Chondrocyte (in vitro differentiated cells): ENCODE measurements at places on chromosomes 1 and 21. TPM values are rescaled to one million over a fixed set of nuclear protein-coding genes. Genes with fewer than 3 reads are reported as not detected.

DNA sequence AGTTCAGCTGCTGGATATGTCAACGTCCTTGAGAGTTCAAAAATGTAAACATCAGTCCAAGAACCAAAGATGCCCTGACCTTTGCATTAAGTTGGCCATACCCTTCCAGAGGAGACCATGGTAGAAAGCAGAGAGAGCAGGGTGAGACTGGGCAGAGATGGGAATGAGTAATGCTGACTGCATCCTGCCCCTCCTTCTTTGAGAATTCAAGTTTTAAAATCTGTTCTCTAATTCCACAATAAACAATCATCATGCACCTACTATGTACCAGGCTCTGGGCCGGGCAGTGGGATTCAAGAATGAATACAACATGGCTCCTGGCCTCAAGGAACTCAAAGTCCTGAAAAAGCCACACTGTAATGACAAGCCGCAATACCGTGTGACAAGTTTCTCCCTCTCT lies 3.9 kb upstream of the HAO2 start:
- no peak overlapping the region for H3K4me3 ChIP-seq
- DNase-seq = no peak
- peaks cover 32% of the 10 kb centered on the region for H3K27me3 ChIP-seq
- peaks cover 12% of the 10 kb centered on the region for H3K4me1 ChIP-seq

DNA sequence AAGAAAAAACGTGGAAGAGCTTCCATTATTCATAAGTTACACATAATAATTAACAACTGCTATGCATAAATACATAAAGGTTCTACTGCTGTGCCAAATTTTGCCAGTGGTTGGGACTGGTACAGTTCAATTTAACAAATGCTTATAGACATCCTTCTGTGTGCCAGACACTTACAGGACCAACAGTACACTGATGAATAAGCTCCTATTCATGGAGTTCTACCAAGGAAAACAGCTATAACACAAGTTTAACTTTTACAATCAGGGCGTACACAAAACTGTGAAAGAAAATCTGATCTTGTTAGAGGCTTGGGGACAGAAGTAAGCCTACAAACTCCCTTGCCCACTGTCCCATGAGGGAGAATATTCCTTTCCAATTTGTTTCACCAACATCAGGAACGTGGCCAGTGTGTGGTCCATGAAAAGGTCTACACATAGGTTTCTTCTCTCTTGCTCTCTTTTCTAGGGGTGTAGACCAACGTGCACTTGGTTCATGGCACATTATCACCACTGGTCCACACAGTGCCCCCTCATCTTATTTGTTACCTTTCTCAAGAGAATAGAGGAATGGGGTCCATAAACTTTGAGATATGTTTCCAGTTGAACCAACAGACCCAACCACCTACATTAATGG lies 10.1 kb downstream of the NRIP1 start:
- H3K27ac ChIP-seq = no peak overlapping the region
- no peaks in the 10 kb centered on the region for H3K27me3 ChIP-seq
- H3K4me3 ChIP-seq = no peak overlapping the region
- H3K36me3 ChIP-seq = no peaks in the 10 kb centered on the region

DNA sequence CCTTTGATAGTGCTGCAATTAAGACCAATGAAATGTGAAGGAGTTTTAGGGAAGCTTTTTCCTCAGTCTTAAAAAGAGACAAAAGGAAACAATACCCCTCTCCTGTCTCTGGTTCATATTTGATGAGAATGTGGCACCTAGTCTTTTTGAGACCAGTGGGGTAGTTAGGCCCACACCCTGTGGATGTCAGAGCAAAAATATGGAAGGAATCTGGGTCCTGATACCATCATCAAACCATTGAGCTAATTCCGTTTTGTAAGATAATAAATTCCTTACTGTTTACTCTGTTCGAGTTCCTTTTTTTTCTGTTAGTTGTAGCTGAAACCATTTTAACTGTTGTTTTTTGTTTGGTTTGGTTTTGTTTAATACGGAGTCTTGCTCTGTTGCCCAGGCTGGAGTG lies 33.3 kb downstream of the PTPRC start:
- DNase-seq = no peak
- H3K36me3 ChIP-seq = no peaks in the 10 kb centered on the region
- H3K4me3 ChIP-seq = no peak overlapping the region
- H3K27me3 ChIP-seq = no peaks in the 10 kb centered on the region

DNA sequence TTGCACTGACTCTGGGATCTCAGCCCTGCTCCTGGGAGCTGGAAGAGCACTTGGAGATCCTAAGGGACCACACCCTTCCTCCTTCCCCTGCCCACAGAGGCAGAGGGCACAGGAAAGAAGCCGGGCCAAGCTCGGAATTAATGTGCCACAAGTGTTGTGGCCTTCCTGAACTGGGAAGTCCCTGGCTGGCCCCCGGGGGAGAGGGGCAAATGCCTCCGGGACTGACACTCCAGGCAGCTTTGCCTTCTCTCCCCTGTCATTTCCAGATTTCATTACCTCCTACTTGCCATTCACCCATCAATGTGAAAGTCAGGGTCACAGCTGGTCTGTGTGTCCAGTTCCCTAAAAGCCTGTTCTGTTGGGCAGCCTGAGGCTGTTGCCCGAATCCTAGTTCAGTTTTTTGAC lies 21.7 kb downstream of the SESN2 start:
- H3K36me3 ChIP-seq = peaks cover 40% of the 10 kb centered on the region
- H3K4me1 ChIP-seq = no peaks in the 10 kb centered on the region
- H3K4me3 ChIP-seq = no peak overlapping the region

- H3K4me1 ChIP-seq = no peaks in the 10 kb centered on the region
- DNase-seq = no peak
- no peak overlapping the region for H3K27ac ChIP-seq
- no peaks in the 10 kb centered on the region for H3K36me3 ChIP-seq
- no peak overlapping the region for H3K4me3 ChIP-seq
- peaks cover 18% of the 10 kb centered on the region for H3K27me3 ChIP-seq
Measured at GRCh38 chr1:111887385-111887784, 102.1 kb downstream of the KCND3 start.

KRTAP20-2 gene
- not detected in 3 replicates for total RNA-seq

MYOG gene
- total RNA-seq = not detected in 3 replicates
